ENCODE measurements at places on chromosomes 1 and 21.

GRCh38 chr1:201515895-201516294 is 9.0 kb upstream of the CSRP1 start:
- DNase-seq, result no peak

DNA sequence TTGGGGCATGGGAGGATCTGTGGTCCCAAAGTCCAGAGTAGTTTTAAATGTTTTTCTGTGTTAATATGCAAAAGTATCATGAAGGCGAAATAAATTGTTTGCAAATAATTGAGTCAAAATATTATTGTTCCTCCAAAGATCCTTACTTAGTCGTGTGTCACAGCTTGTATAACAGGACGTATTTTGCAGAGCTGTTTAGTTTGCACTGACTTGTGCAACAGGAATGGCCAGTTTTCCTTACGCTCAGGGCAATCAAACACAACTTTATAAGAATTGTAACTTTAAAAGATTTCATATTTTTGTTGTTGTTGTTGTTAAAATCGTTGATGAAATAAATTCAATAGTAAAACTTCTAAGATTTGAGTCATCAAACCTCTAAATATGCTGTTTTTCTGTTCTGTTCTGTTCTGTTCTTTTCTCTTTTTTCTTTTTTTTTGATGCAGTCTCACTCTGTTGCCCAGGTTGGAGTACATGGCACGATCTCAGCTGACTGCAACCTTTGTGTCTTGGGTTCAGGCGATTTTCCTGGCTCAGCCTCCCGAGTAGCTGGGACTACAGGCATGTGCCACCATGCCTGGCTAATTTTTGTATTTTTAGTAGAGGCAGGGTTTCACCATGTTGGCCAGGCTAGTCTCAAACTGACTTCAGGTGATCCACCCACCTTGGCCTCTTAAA is 60.6 kb downstream of the UCK2 start:
- DNase-seq, result no peak

- DNase-seq, result no peak
These were observed 144.4 kb upstream of the NRIP1 start for GRCh38 chr21:15209224-15209623.

DNA sequence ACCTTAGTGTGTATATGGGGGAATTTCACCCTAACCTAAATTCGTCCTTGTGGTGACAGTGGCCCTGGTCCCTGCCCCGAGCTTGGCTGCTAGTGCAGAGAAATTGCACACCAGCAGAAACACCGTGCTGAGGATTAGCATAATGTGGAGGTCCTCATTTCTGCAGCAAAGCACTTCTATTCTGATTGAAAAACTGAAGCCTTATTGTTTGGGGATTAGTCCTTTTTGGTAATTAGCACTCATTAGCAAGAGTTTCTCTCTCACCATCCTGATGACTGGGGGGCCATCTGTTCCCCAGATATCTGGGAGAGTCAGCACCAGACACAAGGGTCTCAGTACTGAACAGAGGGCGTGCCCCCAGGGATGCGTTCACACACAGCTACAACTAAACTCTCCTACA is 55.2 kb downstream of the AJAP1 start:
- DNase-seq, result no peak

DNA sequence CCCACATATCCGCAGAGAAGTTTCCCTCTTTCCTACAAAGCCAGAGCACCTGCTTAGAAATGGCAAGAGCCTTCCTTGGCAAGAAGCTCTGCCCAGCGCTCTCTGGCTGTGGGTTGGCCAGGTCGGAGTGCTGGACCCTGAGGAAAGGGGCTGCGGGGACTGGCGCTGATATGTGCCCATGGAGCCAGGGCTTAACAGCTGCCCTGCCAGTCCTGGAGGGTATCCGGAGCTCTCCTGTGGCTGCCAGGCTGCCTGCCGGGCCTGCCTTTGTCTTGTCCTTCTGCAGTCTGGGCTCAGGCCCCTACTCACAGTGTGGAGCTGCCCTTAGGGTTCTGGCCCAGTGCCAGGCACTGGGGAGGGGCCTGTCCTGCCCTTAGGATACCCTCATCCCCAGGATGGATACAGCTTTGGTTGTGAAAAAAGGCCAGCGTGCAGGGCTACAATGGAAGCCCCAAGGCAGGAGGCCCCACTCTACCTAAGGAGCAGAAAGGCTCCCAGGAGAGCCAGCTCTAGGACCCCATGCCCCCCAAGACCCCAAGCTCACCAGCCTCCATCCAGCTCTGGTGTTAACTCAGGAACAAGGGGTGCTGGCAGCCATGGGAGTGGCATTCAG is 43.4 kb downstream of the KIAA1614 start:
- no peak for DNase-seq

- DNase-seq, result no peak
These were observed 14.9 kb downstream of the MAP3K7CL start for GRCh38 chr21:29145354-29145782.

- DNase-seq, result no peak
These were observed 80.7 kb upstream of the TNR start for GRCh38 chr1:175824079-175824478.

DNA sequence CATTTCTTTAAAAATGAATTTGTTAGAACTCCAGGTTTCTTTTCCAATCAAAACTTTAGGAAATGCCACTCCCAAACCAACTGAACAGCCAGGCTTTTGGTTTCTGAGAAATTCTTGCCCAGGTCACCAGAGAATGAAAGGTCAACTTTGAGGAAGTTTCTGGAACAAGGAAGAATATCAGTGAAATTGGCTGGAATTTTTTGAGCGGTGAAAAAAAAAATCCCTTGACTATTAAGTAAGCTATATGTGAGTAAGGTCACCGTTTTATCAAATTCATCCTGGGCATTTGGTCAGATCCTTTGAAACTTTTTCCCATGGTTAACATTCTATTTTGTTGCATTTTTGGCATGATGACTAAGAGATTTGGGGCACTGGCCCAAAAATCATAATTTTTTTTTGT is 469.3 kb downstream of the LTN1 start:
- no peak for DNase-seq

GRCh38 chr1:209456878-209457277 is 126.6 kb upstream of the CAMK1G start:
- DNase-seq, result no peak

GRCh38 chr1:32128479-32128878 is 20.6 kb downstream of the KPNA6 start:
- DNase-seq, result no peak

- DNase-seq, result no peak
These were observed 597.1 kb downstream of the KIF26B start for GRCh38 chr1:245751726-245752470.

DNA sequence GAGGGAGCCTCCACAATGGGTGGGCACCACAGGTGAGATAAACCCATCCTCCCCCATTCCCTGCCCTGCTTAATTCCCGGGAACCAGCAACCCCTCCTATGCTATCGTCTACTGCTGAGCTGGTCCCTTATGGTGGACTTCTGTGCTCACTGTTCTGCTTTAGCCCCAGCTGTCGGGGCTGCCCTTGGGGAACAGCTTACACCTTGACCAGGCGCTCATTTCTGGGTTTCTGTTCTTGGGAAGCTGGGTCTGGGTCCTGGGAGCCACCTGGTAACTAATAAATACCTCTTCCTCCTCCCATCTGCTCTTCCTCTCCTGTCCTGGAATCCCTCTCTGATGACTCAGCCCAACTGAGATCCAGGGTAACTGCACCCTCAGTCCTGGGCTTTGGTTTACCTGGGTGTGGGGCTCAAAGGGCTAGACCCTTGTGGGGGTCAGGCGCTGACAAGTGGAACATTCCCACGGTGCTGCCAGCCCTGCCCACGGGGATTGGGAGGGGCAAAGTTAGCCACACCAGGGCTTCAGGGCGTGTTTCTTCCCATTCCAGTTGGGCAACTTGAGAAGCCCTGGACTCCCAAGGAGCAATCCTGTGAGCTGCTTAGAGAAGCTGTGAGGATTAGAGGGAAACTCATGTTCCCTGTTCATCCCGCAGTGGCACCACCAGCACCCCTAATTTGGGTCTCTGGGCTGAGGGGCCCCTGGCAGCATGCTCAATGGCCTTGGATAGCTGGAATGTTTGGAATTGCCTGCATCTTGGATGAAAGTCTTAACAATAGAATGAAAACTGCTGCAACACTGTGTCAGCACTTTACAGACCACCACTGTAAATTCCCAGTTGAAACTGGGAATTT is 1.6 kb downstream of the PCAT6 start:
- no peak for DNase-seq

- no peak for DNase-seq
These were observed 9.8 kb downstream of the DNAJC6 start for GRCh38 chr1:65319141-65319540.

DNA sequence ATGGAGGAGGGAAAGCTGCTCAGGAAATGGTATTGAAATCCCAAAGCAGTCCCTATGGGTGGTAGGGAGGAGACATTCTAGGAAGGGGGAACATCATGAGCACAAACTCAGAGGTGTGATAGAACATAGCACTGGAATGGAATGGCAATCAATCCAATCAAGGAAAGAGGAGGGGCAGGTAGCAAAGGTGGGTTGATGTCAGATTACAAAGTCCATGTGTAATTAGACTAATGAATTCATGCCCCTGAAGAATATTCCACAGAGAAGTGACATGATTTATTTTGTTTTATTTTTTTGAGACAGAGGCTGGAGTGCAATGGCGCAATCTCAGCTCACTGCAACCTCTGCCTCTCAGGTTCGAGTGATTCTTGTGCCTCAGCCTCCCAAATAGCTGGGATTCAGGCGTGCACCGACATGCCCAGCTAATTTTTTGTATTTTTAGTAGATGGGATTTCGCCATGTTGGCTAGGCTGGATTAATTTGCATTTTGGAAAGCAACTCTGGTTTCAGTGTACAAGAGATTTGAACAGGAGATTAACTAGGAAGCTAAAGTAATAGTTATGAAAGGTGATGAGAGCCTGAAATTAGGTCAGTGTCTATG is 36.1 kb downstream of the DEGS1 start:
- no peak for DNase-seq

GRCh38 chr1:114831276-114831994 is 23.2 kb upstream of the SYCP1 start:
- no peak for DNase-seq

DNA sequence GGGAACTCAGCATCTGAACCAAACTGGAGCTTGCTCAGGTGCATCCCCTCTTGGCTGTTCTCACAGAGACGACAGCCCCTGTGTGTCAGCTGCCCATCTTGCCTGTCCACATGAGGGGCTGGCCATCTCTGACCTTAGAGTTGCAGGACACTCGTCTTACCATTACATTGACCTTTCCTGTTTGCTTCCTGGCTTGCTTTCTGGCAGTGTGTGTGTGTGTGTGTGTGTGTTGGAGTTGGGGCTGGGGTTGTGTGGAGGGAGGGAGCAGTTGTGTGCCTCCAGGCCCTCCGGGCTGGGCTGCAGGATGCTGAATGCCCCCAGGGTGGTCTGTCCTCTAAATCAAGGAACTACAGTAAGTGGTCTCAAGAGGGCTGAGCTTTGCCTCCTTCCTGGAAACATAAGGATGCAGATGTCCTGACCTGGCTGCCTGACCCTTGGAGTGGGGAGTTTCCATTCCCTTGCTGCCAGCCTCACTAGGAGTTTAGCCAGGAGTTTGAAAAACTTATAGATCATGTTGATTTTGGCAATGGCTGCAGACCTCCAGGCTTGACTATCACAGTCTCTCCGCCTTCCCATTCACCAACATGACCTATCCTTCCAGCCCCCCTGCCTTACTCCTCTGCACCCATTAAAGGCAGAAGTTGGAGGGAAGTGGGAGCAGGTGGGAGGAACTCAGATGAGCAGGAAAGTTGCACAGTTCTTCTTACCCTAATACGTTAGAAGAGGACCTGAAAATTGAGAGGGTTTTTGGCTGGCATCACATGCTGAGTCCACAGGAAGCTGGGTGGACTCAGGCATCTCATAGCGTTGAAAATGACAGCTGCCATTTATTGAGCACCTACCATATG is 19.0 kb downstream of the RASSF5 start:
- no peak for DNase-seq

DNA sequence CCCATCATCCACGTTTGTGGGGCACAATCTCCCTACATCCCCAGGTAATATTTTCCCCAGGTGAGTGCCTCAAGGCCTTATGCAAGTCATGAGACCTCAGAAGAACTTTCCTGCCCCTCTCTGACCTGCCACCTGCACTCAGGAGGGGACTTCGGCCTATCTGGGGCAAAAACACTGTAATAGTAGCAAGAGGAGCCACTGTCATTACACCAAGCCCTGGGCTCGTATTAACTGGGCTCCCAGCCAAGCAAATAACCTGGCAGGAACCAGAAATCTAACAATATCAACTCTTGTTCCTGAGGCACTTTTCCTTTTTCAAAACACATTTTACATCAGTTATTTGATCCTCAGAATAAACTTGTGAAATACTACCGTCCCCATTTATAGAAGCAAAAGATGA is 30.9 kb downstream of the LAMB3 start:
- DNase-seq, result no peak

GRCh38 chr1:246142320-246142893 is 364.7 kb downstream of the SMYD3 start:
- DNase-seq, result no peak

DNA sequence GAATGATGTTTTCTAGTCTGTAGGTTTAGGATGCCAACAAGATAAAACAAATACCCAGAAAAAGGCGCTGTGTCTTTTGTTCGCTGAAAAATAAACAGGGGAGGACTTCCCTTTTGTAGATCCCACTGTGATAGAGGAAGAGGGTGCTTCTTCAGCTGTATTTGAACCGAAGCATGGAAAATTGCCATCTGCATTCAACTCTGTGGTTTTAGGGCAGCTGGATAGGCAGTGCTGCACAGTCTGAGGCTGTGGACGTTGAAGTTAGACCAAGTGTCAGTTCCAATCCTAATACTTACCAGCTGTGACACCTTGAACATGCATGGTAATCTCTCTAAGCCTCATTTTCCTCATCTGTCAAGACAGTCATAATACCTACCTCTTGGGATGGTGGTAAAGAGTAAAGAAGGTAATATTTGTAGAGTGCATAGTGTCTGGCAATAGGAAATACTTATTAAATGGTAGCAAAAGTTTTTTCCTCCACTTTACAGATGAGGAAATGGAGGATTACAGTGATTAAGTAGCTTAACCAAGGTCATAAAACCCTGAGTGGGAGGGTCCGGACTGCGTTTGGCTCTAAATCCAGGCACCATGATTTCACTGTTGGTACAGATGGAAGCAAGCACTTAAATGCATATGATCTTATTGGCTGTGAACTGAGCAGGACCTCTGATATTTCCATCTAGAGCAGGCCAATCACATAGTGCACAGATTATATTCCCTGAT is 48.5 kb downstream of the UTP25 start:
- no peak for DNase-seq

- DNase-seq, result no peak
These were observed 53.6 kb downstream of the PEX14 start for GRCh38 chr1:10528066-10529014.

Measured in activated gamma-delta T cell treated with Interleukin-2 at 50 U/mL for 16 hours (primary cell).